ENCODE measurements at places on chromosomes 7 and 10.

GRCh38 chr7:142913051-142913450 is 20.5 kb downstream of the TRPV5 start:
- no peak for DNase-seq

DNA sequence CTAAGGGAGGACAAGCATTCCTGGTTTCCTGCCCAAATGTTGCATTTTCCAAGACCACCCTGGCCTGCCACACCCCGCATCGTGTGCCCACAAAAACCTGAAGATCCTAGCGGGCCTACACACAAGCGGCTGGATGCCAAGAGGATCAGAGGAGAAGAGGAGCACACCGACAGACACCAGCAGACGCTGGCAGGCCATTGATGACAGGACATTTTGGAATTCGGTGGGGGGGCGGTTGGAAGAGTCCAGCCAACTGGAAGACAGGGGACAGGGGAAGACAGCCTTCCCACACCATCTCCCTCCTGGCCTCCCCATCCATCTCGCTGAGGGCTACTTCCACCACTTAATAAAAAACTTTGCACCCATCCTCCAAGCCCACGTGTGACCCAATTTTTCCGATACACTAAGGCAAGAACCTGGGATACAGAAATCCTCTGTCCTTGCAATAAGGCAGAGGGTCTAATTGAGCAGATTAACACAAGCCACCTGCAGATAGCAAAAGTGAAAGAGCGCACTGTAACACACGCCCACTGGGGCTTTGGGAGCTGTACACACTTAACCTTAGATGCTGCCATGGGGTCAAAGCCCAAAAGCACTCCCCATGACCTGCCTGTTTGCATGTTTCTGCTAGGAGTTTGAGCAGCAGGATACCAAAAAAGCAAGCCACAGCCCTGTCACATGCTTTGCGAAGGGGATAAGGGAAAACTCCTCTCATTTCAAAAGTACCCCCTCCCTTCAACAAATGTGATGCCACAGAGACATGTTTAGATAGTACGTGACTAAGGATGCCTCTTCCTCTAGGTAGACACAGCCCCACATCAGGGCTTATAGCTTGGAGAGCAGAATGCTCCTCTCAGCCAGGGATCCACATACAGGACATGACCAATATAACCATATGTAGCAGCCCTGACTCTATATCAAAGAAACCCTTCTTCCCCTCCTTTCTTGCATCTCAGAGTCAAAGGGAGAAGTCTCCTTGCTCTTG is 13.4 kb upstream of the SMNDC1 start:
- no peak for DNase-seq

- DNase-seq, result no peak
Measured at GRCh38 chr10:128877141-128877540, 589.9 kb upstream of the MGMT start.

DNA sequence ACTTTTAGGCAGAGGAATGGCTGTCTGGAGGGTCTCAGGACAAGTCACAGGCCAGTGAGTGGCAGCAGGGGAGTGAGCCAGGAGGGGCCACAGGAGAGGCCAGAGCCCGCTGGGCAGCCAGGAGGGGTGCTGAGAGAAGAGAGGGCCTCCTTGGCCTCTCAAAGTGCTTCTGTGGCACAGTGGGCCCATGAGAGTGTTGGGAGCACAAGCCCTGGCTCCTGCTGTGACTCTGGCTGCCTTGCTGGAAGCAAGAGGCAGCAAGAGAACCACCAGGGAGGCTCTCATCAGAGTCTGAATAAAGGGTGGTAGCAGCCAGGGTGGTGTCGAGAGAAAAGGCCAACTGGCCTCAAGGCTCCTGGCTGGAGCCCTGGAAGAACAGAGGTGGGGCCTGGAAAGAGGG is 91.1 kb downstream of the VOPP1 start:
- DNase-seq, result no peak

Measured in HFFc6 (cell line).